ENCODE measurements at places on chromosomes 7 and 10. TPM values are rescaled to one million over a fixed set of nuclear protein-coding genes. Genes with fewer than 3 reads are reported as not detected.

The CBLL1 gene
- total RNA-seq, result 29.0 TPM

The FAM237B gene
- total RNA-seq, result not detected

The BLVRA gene
- 19.2 TPM for total RNA-seq

The AGBL3 gene
- 4.7 TPM for total RNA-seq

The ERVW-1 gene
- total RNA-seq, result not detected

The SLC26A5 gene
- not detected for total RNA-seq

The LLCFC1 gene
- not detected for total RNA-seq

The PBLD gene
- total RNA-seq, result 5.4 TPM

The PDLIM1 gene
- 2.0 TPM for total RNA-seq

The C7orf57 gene
- total RNA-seq, result 1.2 TPM

The HMX2 gene
- not detected for total RNA-seq

The GPR146 gene
- total RNA-seq, result 1.2 TPM

The LIPK gene
- not detected for total RNA-seq

The EZH2 gene
- total RNA-seq, result 23.6 TPM

The SFXN4 gene
- total RNA-seq, result 17.5 TPM

The CCZ1B gene
- 86.1 TPM for total RNA-seq

The R3HCC1L gene
- total RNA-seq, result 14.5 TPM

The PIP gene
- total RNA-seq, result not detected

The INA gene
- total RNA-seq, result 161 TPM

The PILRA gene
- 1.2 TPM for total RNA-seq

The CRTAC1 gene
- 6.6 TPM for total RNA-seq

The WDR86 gene
- 51.1 TPM for total RNA-seq

The CSTF2T gene
- total RNA-seq, result 28.8 TPM

The MALRD1 gene
- 2.7 TPM for total RNA-seq

The DENND2A gene
- total RNA-seq, result 20.7 TPM

The AKR1C4 gene
- not detected for total RNA-seq

The HOGA1 gene
- total RNA-seq, result 0.25 TPM

The WAPL gene
- 50.6 TPM for total RNA-seq

The MET gene
- total RNA-seq, result 1.7 TPM

The PAPOLB gene
- 0.74 TPM for total RNA-seq

The PALD1 gene
- 4.9 TPM for total RNA-seq

The PGAM2 gene
- total RNA-seq, result 1.7 TPM

The MYPN gene
- total RNA-seq, result not detected

The EPO gene
- not detected for total RNA-seq

Measured in temporal lobe (tissue), 4 donors.